ENCODE measurements at places on chromosomes 13 and 19. TPM values are rescaled to one million over a fixed set of nuclear protein-coding genes. Genes with fewer than 3 reads are reported as not detected.

- no peak for DNase-seq
- no peak overlapping the region for H3K4me3 ChIP-seq
- H3K27me3 ChIP-seq: no peaks in the 10 kb centered on the region
- no peaks in the 10 kb centered on the region for H3K4me1 ChIP-seq
- H3K27ac ChIP-seq: no peak overlapping the region
Measured at GRCh38 chr19:57759096-57759495, 10.4 kb upstream of the ZNF586 start.

DNA sequence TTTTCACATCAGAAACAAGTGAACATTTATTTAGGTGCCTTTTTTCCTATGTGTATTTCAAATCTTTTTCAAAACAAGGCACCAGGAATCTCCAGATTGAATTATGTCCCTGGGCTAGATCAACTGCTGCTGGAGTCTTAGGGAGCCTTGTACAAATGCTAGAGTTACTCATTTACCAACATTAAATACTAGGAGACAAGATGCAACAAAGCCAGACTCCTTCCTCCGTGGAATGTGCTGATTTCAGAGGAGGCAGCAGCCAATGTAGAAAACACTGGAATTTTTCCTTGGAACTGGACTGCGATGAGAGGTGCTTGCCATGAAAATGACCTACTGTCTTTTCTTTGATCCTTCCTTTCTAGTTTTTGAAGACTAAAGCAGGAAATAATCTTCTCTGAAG, 1514.7 kb upstream of the MIR17HG start:
- no peaks in the 10 kb centered on the region for H3K4me1 ChIP-seq
- H3K27me3 ChIP-seq: no peaks in the 10 kb centered on the region
- DNase-seq: no peak
- no peak overlapping the region for H3K4me3 ChIP-seq

DNA sequence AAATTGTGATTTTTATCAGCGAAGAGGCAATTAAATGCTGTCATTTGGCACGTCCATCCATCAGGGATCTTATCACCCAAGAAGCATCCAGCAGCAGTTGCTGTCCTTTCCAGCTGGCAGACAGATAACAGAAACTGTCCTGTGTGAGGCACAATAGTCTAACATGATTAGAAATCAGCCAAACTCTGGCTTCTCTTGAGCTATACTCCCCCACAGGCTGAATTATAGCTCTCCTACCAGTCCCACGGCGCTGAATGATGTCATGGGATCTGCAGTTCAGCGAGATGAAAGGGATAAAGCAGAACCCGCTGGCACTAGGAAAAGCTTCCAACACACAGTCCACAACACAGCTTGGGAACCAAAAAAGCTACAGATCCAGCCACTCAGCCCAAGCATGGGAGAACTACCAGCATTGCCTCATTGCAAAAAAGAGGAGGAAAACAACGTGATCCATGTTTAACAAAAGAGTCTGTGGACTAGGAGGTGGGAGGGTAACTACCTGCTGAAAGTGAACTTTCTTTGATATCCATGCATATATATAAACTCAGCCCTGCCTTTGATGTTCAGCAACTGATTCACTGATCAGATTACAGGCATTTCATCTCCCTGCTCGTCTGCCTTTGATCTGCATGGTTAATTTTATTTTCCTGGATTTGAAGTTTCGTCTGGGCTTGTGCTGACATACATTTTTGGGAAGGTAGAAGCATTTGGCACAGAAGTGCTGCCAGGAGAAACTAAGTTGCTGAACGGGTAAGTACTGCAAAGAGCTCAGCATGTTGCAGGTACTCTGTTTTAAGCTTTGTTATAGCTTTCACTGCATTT, at the start of gene TNFRSF19:
Gene TNFRSF19, plus strand, starts transcription at position 314 of the 822 bp plus-strand sequence. CDS start 19,772 bp downstream, outside the sequence.
- H3K4me3 ChIP-seq: no peak within 1 kb of the TSS
- no peak for DNase-seq
- H3K4me1 ChIP-seq: no peaks in the 10 kb centered on the region
- H3K36me3 ChIP-seq: no peaks in the 10 kb centered on the region
- H3K27me3 ChIP-seq: peaks cover 40% of the 10 kb centered on the region

GRCh38 chr13:72427757-72428528, 299.5 kb downstream of the MZT1 start:
- H3K36me3 ChIP-seq: no peaks in the 10 kb centered on the region
- H3K27me3 ChIP-seq: no peaks in the 10 kb centered on the region
- no peak overlapping the region for H3K4me3 ChIP-seq
- H3K4me1 ChIP-seq: no peaks in the 10 kb centered on the region
- no peak overlapping the region for H3K27ac ChIP-seq

DNA sequence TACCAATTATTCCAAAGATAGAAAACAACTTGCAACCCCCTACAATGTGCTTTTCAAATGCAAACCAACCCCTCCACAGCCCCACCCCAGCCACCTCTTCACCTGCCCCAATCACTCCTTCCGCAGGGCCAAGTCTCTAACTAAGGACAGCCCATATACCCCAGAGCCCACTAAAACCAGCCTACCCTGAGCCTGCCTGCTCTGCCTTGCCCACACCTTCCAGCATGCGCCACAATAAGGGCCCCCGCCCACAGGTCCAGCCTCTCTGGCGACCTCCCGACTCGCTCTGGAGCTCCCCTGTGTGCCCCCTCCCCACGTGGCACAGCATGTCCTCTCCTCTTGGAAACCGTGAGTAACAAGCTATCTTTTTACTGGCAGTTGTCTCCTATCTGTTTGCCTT, 42.8 kb upstream of the MEDAG start:
- peaks cover 9% of the 10 kb centered on the region for H3K4me1 ChIP-seq
- H3K27me3 ChIP-seq: no peaks in the 10 kb centered on the region
- no peaks in the 10 kb centered on the region for H3K36me3 ChIP-seq
- H3K27ac ChIP-seq: no peak overlapping the region
- no peak for DNase-seq

- H3K4me1 ChIP-seq: no peaks in the 10 kb centered on the region
- no peak for DNase-seq
- H3K27ac ChIP-seq: no peak overlapping the region
- no peaks in the 10 kb centered on the region for H3K27me3 ChIP-seq
- no peaks in the 10 kb centered on the region for H3K36me3 ChIP-seq
Measured at GRCh38 chr13:96308568-96308967, 218.7 kb downstream of the HS6ST3 start.

- H3K27me3 ChIP-seq: no peaks in the 10 kb centered on the region
- H3K27ac ChIP-seq: no peak overlapping the region
- no peak overlapping the region for H3K4me3 ChIP-seq
- H3K36me3 ChIP-seq: no peaks in the 10 kb centered on the region
Measured at GRCh38 chr13:92164822-92165221, 766.4 kb downstream of the GPC5 start.

GRCh38 chr13:35144166-35144890, 202.3 kb downstream of the NBEA start:
- no peak overlapping the region for H3K4me3 ChIP-seq
- no peaks in the 10 kb centered on the region for H3K4me1 ChIP-seq
- no peaks in the 10 kb centered on the region for H3K27me3 ChIP-seq
- no peaks in the 10 kb centered on the region for H3K36me3 ChIP-seq
- no peak overlapping the region for H3K27ac ChIP-seq
- no peak for DNase-seq

DNA sequence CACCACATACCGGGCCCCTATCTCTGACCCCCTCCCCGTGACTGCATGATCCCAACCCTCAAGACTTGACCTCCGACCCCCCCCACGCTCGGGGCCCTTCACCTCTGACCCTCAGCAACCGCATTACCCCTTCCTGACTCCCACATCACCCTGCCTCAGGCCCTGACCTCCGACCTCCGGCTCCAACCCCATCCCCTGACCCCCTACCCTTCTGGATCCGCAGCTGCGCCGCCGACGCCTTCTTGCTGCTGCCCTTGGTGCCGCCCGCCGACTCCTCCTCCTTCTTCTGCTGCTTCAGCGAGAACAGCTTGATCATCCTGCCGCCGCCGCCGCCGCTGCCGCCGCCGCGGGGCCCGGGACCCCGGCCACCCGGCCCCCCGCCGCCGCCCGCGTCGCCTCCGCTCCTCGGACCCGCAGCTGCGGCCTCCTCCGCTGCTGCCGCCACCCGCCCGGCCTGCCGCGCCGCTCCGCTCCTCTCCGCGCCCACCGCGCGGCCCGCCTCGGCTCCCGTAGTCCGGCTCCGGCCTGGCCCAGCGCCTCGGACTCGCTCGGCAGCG, at the start of gene UBE2M:
Gene UBE2M, minus strand, starts transcription at position 546 of the 557 bp plus-strand sequence. Its CDS starts 230 bp downstream, at position 316.
- peak within 1 kb of the TSS; percentile 98 for H3K27ac ChIP-seq
- H3K4me3 ChIP-seq: peak within 1 kb of the TSS; percentile 74
- DNase-seq: no peak
- no peaks in the 10 kb centered on the region for H3K27me3 ChIP-seq
- peaks cover 26% of the 10 kb centered on the region for H3K4me1 ChIP-seq

GRCh38 chr13:106311004-106311403, 224.5 kb downstream of the EFNB2 start:
- H3K4me3 ChIP-seq: no peak overlapping the region
- H3K27me3 ChIP-seq: no peaks in the 10 kb centered on the region
- no peak for DNase-seq
- H3K4me1 ChIP-seq: no peaks in the 10 kb centered on the region

DNA sequence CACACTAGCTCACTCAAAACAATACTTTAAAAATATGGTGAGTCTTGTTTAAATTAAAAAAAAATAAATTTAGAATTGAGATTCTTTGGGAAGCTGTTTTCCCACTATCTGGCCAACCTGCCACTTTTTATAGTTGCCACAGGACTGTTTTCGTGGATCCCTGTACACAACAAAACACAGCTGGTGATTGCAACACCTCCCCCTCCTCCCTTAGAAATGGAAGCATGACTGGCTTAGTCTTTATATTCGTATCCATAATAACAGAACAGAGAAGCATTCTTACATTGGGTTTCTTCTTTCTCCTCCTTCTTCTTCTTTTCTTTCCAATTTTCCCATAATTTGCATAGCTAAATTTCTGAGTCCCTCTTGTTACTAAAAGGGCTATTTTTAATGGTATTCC, 79.5 kb upstream of the GJB6 start:
- no peaks in the 10 kb centered on the region for H3K36me3 ChIP-seq
- no peak for DNase-seq
- no peak overlapping the region for H3K4me3 ChIP-seq
- H3K27ac ChIP-seq: no peak overlapping the region
- no peaks in the 10 kb centered on the region for H3K27me3 ChIP-seq
- no peaks in the 10 kb centered on the region for H3K4me1 ChIP-seq

DNA sequence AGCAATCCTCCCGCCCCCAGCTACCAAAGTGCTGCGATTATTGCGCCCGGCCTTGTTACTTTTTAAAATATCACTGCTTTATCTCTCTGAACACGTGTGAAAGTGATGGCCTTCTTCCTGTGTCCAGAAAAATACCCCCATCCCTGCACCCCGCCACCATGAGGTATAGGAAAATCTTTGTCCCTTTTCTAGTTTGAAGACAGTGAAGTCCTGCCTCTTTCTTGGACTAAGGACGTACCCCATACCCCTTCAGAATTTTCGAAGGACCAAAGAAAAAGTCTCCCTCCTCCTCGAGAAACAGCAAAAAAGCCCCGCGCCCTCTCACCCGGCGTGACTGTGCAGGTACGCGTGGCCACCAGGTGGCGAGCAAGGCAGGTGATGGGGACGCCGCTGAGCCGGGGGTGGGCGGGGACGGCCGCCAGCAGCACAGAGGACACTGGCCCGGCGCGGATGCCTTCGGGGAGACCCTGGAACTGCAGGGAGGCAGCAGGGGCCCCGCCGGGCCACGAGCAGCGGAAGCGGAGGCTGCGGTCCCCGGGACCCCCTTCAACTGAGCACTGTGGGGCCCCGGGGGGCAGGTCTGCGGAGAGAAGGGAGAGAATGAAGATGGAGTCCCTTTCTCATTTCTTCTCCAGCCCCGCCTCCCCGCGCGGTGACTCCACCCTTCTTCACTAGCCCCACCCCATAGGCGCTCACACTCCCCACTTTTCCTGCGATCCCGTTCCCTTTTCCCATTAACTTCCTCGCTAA, 3.2 kb downstream of the VSIG10L start:
- no peaks in the 10 kb centered on the region for H3K27me3 ChIP-seq
- H3K4me1 ChIP-seq: peaks cover 45% of the 10 kb centered on the region
- peak overlapping the region; percentile 55 for H3K27ac ChIP-seq
- H3K36me3 ChIP-seq: no peaks in the 10 kb centered on the region
- peak overlapping the region; percentile 54 for H3K4me3 ChIP-seq

DNA sequence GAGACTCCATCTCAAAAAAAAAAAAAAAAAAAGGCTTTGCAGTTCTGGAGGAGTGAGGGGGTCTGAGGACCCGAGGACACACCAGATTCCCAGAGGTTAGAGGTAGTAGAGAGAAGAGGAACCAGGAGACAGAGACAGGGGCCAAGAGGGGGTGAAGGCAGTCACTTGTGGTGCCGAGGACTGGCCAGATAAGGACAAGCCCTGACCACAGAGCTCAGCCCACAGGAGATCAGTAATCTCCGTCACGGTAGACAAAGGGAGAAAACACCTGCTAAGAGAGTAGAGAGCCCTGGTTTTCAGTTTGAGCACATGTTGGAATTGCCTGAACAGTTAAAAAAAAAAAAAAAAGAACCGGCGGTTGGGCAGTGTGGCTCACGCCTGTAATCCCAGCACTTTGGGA, 1.7 kb upstream of the PRAM1 start:
- H3K27ac ChIP-seq: no peak overlapping the region
- H3K36me3 ChIP-seq: no peaks in the 10 kb centered on the region
- no peak overlapping the region for H3K4me3 ChIP-seq
- H3K4me1 ChIP-seq: peaks cover 18% of the 10 kb centered on the region
- H3K27me3 ChIP-seq: no peaks in the 10 kb centered on the region
- no peak for DNase-seq

GRCh38 chr19:10294368-10294697, 4.6 kb downstream of the ICAM5 start:
- H3K27me3 ChIP-seq: no peaks in the 10 kb centered on the region
- H3K27ac ChIP-seq: no peak overlapping the region
- no peak overlapping the region for H3K4me3 ChIP-seq
- peaks cover 2% of the 10 kb centered on the region for H3K36me3 ChIP-seq

Gene OR10H1
- 0.17 TPM for total RNA-seq

Gene DACT3
- 2.0 TPM for total RNA-seq

Gene CALR3
- not detected for total RNA-seq

Gene TFPT
- total RNA-seq: 7.1 TPM

Gene PLEKHG2
- 29.0 TPM for total RNA-seq

Gene DDX39A
- total RNA-seq: 152 TPM

Gene MCEMP1
- total RNA-seq: not detected

Gene EFNA2
- 12.2 TPM for total RNA-seq

Gene PSPC1
- 57.7 TPM for total RNA-seq

Gene DHRS12
- total RNA-seq: 3.9 TPM

Gene ONECUT3
- total RNA-seq: 22.1 TPM
